Aorta (tissue), 5 donors: ENCODE measurements at places on chromosomes 2 and 18. TPM values are rescaled to one million over a fixed set of nuclear protein-coding genes. Genes with fewer than 3 reads are reported as not detected.
A peak's percentile ranks its signal among the peaks of the same experiment; 100 is the strongest.

DNA sequence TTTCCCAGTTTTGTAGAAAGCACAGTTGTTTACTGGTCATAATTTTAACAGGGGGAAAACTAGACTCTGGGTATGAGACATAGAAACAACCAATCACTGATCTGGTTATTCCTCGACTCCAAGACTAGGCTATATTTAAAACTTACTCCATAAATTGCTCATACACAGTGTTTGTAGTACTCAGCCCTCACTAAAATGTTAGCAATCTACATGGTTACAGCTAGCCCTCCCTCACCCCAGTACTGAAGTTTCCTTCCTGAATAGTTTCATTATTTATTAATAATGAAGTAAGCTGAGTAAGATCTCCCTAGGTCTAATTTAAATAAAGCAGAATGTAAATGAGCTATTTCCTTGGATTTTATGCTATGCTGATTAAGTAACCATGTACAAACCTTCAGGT, 275.1 kb downstream of the CDH20 start:
- no peak overlapping the region for H3K27ac ChIP-seq
- no peak for DNase-seq
- H3K36me3 ChIP-seq = no peaks in the 10 kb centered on the region
- no peaks in the 10 kb centered on the region for H3K27me3 ChIP-seq

- H3K4me1 ChIP-seq = no peaks in the 10 kb centered on the region
- DNase-seq = no peak
- no peaks in the 10 kb centered on the region for H3K27me3 ChIP-seq
- H3K4me3 ChIP-seq = no peak overlapping the region
- H3K27ac ChIP-seq = no peak overlapping the region
These were observed 138.9 kb downstream of the PMAIP1 start for GRCh38 chr18:60038731-60039130.

DNA sequence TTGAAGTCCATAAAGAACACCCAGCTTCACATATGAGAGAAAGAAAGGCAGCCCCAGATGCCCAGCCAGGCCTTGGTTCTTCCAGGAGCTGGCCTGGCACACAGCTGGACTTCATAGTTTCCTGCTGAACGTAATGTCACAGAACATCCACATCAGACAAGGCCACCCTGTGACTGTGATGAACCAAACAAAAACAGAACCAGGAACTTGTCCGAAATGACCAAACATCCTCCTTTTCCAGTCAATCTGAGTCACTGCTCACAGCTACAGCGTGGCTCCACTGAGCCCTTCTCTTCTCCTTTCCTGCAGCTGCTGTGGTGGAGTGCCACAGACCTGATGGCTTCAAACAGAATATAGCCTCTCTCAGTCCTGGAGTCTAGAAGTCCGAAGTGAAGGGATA, 45.4 kb upstream of the PAPOLG start:
- no peak overlapping the region for H3K4me3 ChIP-seq
- H3K27ac ChIP-seq = no peak overlapping the region
- DNase-seq = peak; percentile 71
- H3K36me3 ChIP-seq = no peaks in the 10 kb centered on the region

AGFG1 gene
- total RNA-seq = 81.3 TPM

GRCh38 chr18:60739212-60739611, 366.6 kb upstream of the MC4R start:
- no peaks in the 10 kb centered on the region for H3K4me1 ChIP-seq
- H3K4me3 ChIP-seq = no peak overlapping the region
- DNase-seq = no peak
- H3K27me3 ChIP-seq = no peaks in the 10 kb centered on the region
- H3K27ac ChIP-seq = no peak overlapping the region

- no peak for DNase-seq
- H3K4me1 ChIP-seq = no peaks in the 10 kb centered on the region
- no peaks in the 10 kb centered on the region for H3K27me3 ChIP-seq
- no peak overlapping the region for H3K4me3 ChIP-seq
- H3K27ac ChIP-seq = no peak overlapping the region
These were observed 561.1 kb upstream of the ZNF804A start for GRCh38 chr2:184037273-184037672.
